ENCODE measurements at places on chromosomes 3 and 15. TPM values are rescaled to one million over a fixed set of nuclear protein-coding genes. Genes with fewer than 3 reads are reported as not detected.

The ZNF774 gene
- total RNA-seq, result 1.7 TPM

The LRRC31 gene
- total RNA-seq, result not detected

The PPP2R3A gene
- 10.5 TPM for total RNA-seq

The ZDHHC23 gene
- total RNA-seq, result 0.87 TPM

The SLC38A3 gene
- not detected for total RNA-seq

The SPINK8 gene
- total RNA-seq, result not detected

The HTR3E gene
- total RNA-seq, result not detected

The KLHL6 gene
- 0.16 TPM for total RNA-seq

The CD96 gene
- 0.08 TPM for total RNA-seq

The TRPC1 gene
- 10.0 TPM for total RNA-seq

The TICRR gene
- 3.9 TPM for total RNA-seq
